NCI-H2081 (cell line): ENCODE measurements at places on chromosomes 1 and 21.

DNA sequence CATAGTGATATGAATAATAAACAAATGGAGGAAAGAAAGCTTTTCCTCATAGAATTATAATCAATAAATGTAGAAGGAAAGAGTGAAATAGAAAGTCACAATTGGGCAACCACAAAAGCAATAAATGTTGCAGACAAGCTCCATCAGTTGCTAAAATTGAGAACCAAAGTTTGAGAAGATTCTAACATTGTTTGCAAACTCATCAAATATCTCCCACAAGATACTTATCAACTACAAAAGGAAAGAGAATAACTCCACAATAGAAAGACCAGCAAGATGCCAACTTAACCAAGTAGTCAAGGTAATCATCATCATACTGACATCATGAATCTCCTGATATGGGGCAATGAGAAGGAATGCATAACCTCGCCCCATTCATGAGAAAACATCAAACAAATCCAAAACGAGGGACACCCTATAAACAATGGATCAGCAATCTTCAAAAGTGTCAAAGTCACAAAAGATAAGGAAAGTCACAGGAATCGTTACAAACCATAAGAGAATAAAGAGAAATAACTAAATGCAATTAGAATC, 16.4 kb downstream of the EIF4G3 start:
- no peak for DNase-seq

- DNase-seq, result peak; percentile 68
These were observed 16.0 kb upstream of the EPS15 start for GRCh38 chr1:51535006-51535592.

- DNase-seq, result no peak
These were observed 1.7 kb downstream of the CAMK1G start for GRCh38 chr1:209585197-209585596.

DNA sequence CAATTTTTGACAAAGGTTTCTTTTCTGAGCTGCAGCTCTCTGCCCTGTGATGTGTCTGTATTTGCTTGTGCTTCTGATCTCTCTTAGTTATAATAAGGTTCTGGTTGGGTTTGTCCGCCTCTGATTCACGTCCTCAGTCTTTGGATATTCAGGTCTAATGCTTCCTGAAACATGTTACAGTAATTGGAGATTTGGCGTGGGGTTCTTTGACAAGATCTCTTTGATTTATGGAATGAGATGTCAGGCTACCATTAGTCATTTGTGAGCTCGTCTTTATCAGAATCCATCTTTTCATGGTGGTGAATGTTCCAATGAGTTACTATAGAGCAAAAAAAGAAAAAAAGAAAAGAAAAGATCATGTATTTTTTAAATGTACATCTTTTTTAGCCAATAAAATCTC, 62.5 kb downstream of the BACE2 start:
- no peak for DNase-seq

GRCh38 chr1:183842795-183843144, 37.9 kb downstream of the RGL1 start:
- DNase-seq, result no peak

DNA sequence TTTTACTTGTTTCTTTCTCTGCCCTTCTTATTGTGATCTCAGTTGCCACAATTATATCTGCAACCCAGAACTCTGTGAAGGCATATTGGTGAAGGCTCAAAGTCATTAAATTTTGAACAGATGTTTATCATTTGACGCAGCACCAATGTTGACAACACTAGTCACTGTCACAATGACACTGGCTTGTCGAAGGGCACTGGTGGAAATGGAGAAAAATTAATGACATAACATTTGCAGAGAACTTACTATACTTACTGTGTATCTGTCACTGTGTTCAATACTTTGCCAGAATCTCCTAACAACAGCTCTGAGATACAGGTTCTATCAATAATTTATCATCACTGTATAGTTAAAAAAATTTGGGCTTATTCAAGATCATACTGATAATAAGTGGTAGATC, 1213.7 kb downstream of the NCAM2 start:
- DNase-seq, result no peak

DNA sequence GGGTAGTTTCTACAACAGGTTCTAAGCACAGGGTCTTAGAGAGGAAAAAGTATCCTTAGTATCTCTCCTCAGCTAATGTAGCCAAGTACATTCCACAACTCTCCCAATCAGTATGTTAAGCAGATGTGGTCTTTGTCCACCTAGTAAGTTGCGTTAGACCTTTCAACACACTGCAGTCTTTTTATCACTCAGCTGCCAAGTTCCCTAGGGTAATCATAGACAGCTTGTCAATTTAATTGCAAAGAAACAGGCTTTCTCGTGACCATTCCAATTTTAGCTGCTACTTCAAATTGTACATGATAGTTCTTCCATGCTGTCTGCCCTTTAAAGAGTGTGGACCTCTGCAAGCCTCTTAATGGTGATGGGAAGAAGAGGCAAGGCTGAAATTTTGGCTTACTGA, 211.8 kb upstream of the PKN2 start:
- DNase-seq, result no peak
